Cardiac muscle cell (in vitro differentiated cells and primary cell): ENCODE measurements at places on chromosomes 2 and 18. TPM values are rescaled to one million over a fixed set of nuclear protein-coding genes. Genes with fewer than 3 reads are reported as not detected.

DNA sequence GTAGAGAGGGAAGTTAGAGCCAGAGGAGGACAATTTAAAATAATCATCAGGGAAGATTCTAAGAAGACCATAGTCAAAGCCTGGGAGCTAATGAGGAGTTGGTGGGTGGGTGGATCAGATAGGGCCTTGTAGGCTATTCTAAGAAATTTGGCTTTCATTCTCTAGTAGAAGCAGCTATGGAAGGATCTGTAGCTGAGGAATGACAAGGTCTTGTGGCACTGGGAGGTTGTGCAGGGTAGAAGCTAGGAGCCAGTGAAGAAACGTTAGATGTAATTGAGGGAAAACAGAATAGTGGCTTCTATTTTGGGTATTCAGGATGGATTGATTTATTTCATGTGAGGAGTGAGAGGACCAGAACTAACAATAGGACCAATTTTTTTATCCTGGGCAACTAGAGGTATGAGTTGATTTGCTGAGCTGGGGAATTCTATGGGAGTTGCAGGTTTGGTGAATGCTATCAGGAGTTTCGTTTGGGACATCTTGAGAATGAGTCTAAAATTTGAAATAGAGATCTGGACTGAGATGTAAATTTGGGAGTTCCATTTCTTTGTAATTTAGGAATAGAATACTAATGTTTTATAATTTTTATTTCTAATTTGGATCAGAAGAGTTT is 371.9 kb downstream of the PARD3B start:
- H3K27me3 ChIP-seq, result no peaks in the 10 kb centered on the region
- H3K4me1 ChIP-seq, result no peaks in the 10 kb centered on the region
- no peak overlapping the region for H3K27ac ChIP-seq
- no peak overlapping the region for H3K4me3 ChIP-seq

DNA sequence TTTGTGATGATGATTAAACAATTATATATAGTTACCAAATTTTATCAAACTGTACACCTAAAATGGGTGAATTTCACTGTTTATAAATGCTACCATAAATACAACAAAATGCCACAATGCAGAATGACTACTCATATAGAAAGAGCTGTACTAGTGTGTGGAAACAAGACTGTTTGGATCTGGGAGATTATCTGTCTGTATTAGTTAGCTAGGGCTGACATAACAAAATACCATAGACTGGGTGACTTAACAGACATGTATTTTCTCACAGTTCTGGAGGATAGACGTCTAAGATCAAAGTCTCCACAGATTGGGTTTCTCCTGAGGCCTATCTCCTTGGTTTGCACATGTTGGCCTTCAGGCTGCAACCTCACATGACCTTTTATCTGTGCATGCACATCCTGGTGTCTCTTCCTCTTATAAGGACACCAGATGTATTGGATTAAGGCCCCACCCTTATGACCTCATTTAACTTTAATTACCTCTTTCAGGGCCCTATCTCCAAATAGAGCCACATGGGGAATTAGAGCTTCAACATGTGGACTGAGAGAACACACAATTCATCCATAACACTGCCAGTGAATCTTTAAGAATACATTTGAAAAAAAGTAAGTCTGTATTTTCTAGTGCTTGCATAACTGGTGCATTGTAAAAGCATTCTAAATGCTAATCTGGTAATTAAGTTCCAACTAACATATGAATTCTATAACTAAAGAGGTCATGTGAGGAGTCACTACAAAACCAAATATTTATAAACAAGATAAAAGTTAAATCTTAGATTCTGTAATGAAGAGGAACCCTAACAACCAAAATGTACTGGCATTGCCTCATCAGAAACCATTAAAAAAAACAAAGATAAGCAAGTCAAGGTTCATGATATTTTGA is 699.6 kb downstream of the NYAP2 start:
- H3K27me3 ChIP-seq, result no peaks in the 10 kb centered on the region
- H3K36me3 ChIP-seq, result no peaks in the 10 kb centered on the region
- no peak for DNase-seq
- H3K4me3 ChIP-seq, result no peak overlapping the region
- H3K27ac ChIP-seq, result no peak overlapping the region
- H3K4me1 ChIP-seq, result no peaks in the 10 kb centered on the region

DNA sequence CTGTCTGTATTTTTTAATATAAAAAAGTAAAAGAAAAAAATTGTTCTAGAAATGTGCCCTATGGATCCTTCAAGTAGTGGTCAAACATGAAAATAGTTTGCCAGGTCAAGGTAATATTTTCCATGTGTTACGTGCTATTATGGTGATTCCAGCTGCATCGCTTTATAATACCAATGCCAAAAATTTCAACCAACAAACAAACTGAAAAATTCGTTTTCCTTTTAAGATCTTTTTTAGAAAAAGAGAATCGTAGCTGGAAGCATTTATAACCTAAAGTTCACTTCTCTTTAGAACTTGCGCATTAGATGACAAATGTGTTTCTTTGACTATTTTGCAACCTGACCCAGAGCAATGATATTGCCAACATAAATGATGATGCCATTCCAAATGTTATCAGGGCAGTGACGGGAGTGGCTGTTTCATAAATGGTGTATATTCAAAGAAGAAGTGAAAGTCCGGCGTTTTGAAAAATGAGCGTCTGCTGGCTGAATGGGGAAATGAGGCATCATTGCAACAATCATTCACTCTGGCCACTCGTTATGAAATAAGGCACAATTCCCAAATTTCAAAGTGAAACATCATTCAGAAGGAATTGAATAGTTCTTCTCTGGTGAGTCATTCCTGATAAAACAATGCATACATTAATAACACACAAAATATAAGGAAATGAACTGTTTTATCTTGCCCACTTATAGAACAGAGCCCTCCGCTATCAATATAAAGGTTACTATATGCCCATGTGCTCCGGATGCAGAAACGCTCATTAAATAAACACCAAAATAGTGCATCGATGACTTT is 297.4 kb downstream of the TGIF1 start:
- no peaks in the 10 kb centered on the region for H3K36me3 ChIP-seq
- DNase-seq, result no peak
- H3K4me3 ChIP-seq, result no peak overlapping the region
- no peak overlapping the region for H3K27ac ChIP-seq
- H3K27me3 ChIP-seq, result no peaks in the 10 kb centered on the region

- no peak overlapping the region for H3K4me3 ChIP-seq
- no peak overlapping the region for H3K27ac ChIP-seq
- peak; percentile 23 for DNase-seq
- H3K27me3 ChIP-seq, result no peaks in the 10 kb centered on the region
Measured at GRCh38 chr2:207395535-207396251, 134.1 kb upstream of the CREB1 start.

The HJURP gene
- total RNA-seq, result 14.3 and 53.3 TPM in 2 replicates

The PRKAG3 gene
- not detected in 2 replicates for total RNA-seq

The TP53I3 gene
- total RNA-seq, result 25.4 and 55.5 TPM in 2 replicates

The CELF4 gene
- 0.35 and 1.6 TPM in 2 replicates for total RNA-seq
